ENCODE measurements at places on chromosomes 7 and 10.

DNA sequence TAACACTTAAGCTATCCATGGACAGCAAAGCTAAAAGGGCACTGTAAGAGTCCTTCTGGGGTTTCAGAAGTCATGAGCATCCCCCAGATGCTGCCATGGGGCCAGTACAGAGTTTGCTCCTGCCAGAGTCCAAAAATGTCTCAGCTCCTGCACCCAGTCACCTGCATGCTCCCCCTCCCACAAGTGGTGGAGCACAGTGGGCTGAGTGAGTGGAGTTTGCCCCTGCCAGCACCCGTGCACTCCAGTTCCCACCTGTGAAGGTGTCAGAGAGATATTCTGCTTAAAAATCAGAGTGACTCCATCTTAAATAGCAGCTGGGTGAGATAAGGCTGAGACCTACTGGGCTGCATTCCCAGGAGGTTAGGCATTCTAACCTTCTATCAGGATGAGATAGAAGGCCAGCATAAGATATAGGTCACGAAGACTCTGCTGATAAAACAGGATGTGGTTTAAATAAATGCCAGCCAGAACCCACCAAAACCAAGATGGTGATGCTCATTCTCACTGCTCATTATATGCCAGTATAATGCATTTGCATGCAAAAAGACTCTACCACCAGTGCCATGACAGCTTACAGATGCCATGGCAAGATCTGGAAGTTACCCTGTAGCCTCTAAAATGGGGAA is 140.1 kb upstream of the ZNF92 start:
- DNase-seq: no peak

- DNase-seq: no peak
These were observed 87.5 kb downstream of the VOPP1 start for GRCh38 chr7:55484834-55485233.

DNA sequence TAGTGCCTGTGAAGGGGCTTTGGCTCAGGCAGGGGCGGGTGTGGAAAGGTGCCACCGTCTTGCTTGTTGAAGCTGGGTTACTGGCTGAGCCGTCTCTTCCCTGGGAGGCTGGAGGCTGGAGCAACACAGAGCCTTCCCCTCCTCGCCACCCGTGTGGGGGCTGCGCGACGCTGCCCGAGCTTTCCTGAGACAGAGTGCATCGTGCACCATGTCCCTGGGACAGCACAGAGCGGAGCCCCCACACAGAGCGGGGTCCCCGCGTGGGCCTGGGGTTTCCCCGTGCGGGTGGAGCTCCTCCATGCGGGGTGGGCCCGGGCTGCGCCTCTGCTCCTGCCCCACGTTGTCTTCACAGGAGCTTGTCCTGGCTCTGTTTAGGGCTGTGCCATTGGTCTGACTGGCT is 69.9 kb downstream of the INPP5A start:
- DNase-seq: no peak

DNA sequence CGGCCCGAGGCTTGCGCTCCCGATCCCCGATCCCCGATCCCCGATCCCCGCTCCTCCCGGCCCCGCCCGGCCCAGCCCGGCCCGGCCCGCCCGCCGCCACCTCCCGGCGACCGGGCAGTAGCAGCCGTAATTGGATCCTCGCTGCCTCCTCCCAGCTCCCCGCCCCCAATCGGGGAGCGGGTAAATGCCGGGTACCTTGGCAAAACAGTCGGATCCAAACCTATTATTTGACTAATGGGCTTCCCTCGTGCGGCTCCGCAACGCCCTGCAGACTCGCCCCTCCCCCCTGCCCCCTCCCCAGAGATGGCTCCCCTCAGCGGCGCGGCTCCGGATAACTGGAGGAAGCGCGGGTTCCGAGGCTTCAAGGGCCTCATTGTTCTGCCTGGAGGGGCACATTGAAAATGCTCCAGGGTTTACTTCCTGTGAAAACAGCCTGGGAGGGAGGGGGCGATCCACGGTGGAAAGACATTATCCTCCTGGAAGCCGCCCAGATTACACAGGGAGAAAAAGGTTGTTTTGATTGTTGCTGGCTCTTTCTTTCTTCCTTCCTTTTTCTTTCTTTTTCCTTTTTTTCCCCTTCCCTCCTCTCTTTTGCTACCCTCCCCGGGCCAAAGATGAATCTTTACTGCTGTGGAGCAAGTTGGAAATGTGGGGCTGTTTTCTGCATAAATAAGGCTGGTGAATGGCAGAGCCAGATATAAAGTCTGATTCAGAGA is 94.7 kb upstream of the ZMIZ1 start:
- peak; percentile 72 for DNase-seq

All from frontal cortex (tissue), 4 donors.